ENCODE measurements at places on chromosomes 2 and 18.

GRCh38 chr2:234967201-234967869 is 15.5 kb downstream of the SH3BP4 start:
- no peak for DNase-seq

GRCh38 chr2:70871398-70872211 is 36.0 kb upstream of the CD207 start:
- peak; percentile 44 for DNase-seq

DNA sequence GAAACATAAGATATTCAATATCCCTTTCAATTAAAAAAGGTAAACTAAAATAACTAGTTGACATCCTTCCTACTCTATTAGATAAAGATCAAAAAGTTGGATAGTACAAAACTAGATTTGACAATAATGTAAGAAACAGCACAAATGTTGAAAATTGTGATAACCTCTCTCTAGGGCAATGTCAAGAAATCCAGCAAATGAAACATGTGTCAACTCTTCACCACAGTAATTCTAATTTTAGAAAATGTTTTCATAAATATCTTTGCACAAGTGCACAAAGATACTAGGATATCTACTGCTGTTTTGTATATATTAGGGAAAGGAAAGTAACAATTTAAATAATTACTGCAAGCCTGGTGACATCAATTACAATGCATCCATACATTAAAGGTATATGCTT is 1220.1 kb downstream of the LRP1B start:
- DNase-seq = no peak

DNA sequence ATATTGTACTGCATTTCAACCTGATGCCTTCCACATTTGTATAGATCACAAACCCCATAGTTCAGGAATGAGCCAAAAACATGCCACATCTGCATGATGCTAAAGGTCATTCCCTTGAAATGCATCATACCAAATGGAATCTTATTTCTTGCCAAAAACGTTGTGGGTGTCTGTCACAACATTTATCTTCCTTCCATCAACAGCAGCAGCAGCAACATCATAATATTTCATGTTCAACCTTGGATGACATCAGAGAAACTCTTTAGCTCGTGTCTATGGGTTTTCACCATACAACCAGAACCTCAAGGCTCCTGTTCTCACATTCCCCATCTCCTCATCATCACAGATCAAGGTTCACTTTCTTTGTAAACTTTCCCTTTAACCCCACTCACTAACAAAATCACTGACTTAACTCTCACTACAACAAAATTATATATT is 221.3 kb upstream of the CTAGE1 start:
- DNase-seq = no peak

Data from NCI-H526 treated with DMSO at 0.1 percent for 48 hours (cell line).